Fibroblast of lung (primary cell): ENCODE measurements at places on chromosomes 11 and 22. TPM values are rescaled to one million over a fixed set of nuclear protein-coding genes. Genes with fewer than 3 reads are reported as not detected.

The NTM gene
- total RNA-seq, result 9.2 and 28.6 TPM in 2 replicates

The CRYBB2 gene
- not detected in 2 replicates for total RNA-seq

The MOGAT2 gene
- not detected in 2 replicates for total RNA-seq

The LMNTD2 gene
- 0.17 and 0.26 TPM in 2 replicates for total RNA-seq

The MRTFA gene
- 13.4 and 23.0 TPM in 2 replicates for total RNA-seq

The UBXN1 gene
- 143 and 229 TPM in 2 replicates for total RNA-seq

The POU2AF1 gene
- total RNA-seq, result 0.17 TPM in 1 of 2 replicates, not detected in the other

The DPP3 gene
- 28.2 and 39.6 TPM in 2 replicates for total RNA-seq

The ZBTB16 gene
- total RNA-seq, result 0.26 TPM in 1 of 2 replicates, not detected in the other

The NEU3 gene
- 6.2 and 6.6 TPM in 2 replicates for total RNA-seq

The HEPHL1 gene
- total RNA-seq, result not detected in 2 replicates

The NAGA gene
- total RNA-seq, result 26.7 and 43.4 TPM in 2 replicates

The FAM83F gene
- total RNA-seq, result under 0.01 TPM in 1 of 2 replicates, not detected in the other

The NAV2 gene
- total RNA-seq, result 7.7 and 14.0 TPM in 2 replicates

The APOL3 gene
- 32.4 and 42.3 TPM in 2 replicates for total RNA-seq

The MYEOV gene
- total RNA-seq, result 1.2 TPM in 1 of 2 replicates, not detected in the other

The OOSP3 gene
- not detected in 2 replicates for total RNA-seq

The SCUBE1 gene
- total RNA-seq, result 0.17 and 0.51 TPM in 2 replicates

The ANO9 gene
- total RNA-seq, result not detected in 2 replicates

The PNPLA5 gene
- under 0.01 and 0.33 TPM in 2 replicates for total RNA-seq

The MAJIN gene
- total RNA-seq, result not detected in 2 replicates

The KCNJ1 gene
- under 0.01 TPM in 1 of 2 replicates, not detected in the other for total RNA-seq

The KIRREL3 gene
- total RNA-seq, result 0.26 and 2.8 TPM in 2 replicates

The EIF1AD gene
- total RNA-seq, result 23.4 and 23.5 TPM in 2 replicates

The MAPK11 gene
- total RNA-seq, result 5.9 and 7.6 TPM in 2 replicates

The CCDC15 gene
- total RNA-seq, result 0.77 and 2.3 TPM in 2 replicates

The MMP12 gene
- total RNA-seq, result 0.83 TPM in 1 of 2 replicates, not detected in the other

The PATE3 gene
- not detected in 2 replicates for total RNA-seq
